ENCODE measurements at places on chromosomes 16 and 17.
A peak's percentile ranks its signal among the peaks of the same experiment; 100 is the strongest.

- no peak for DNase-seq
Observed at GRCh38 chr17:10278218-10278617, 79.8 kb upstream of the GAS7 start.

DNA sequence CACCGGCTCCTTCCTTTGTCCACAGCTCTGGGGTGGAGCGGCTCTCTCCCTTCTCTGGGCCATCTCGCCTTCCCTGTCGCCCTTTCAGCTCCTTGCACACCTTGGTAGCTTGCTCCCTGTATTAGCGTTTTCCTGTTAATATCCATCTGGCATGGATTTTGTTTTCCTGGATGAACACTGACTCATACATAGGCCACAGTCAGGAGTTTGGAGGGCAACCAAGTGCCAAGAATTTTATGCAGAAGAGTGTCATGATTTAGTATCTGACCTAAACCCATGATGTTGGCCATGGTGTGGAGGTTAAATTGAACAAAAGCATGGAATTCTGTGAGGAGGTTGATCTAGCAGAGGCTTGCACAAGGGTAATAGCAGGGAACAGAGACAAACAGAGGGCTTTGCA is 180.9 kb downstream of the AIPL1 start:
- no peak for DNase-seq

DNA sequence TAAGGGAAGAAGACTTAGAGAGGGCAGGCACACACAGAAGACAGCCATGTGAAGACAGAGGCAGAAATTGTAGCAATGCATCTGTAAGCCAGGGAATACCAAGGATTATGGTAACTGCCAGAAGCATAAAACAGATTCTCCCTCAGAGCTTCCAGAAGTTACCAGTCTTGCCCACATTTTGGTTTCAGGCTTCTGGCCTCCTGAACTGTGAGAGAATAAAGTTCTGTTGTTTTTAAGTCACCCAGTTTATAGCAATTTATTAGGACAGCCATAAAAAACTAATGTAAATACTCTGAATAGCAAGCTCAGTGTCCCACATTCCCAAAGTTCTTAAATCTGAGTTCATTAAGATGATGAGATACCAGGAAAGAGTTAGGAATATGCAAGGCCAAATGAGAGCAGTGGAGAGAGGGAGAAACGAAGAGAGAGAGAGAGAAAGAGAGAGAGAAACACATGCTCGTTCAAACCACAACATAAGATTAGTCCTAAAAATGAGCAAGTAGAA is 123.4 kb downstream of the HS3ST3A1 start:
- no peak for DNase-seq

- no peak for DNase-seq
Observed at GRCh38 chr16:24071666-24072360, 184.3 kb upstream of the CACNG3 start.

GRCh38 chr17:63438092-63439051 is 7.7 kb downstream of the CYB561 start:
- no peak for DNase-seq

DNA sequence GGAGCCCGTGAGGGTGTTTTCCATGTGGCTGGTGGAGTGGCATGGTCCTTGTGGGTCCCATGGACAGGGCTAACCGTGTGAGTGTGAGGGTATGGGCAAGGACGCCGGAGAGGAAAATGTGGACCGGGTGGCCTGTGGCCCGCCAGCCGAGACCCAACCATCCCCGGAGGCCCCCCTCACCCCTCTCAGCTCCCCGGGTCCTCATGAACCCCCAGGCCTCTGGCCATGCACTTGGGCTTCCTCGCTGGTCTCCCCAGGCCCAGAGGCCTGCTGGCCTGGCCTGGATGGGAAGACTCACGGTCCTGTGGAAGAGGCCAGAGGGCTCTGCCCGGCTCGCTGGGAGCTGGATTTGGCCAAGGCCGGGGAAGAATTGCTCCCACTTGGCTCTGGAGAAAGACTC is 13.1 kb downstream of the RAP1GAP2 start:
- no peak for DNase-seq

DNA sequence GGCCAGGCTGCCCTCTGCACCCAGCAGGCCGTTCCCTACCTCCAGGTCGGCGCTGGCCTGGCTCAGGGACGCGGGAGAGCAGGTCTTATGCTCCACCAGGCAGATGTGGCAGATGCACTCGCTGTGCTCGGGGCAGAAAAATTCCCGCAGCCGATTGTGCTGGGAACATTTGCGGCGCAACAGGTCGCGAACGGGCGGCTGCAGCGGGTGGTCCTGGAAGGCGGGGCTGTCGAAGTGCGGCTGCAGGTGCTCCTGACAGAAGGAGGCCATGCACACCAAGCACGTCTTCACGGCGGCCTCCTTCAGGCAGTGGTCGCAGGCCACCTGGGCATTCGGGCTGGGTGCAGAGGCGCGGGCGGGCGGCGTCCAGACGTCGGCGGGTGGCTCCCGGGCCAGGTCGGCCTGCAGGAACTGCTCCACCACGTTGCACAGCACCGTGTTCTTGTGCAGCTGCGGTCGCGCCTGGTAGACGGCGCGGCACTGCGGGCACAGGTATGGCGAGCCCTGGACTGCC is 439 bp downstream of the TRIM25 start:
- DNase-seq = no peak

DNA sequence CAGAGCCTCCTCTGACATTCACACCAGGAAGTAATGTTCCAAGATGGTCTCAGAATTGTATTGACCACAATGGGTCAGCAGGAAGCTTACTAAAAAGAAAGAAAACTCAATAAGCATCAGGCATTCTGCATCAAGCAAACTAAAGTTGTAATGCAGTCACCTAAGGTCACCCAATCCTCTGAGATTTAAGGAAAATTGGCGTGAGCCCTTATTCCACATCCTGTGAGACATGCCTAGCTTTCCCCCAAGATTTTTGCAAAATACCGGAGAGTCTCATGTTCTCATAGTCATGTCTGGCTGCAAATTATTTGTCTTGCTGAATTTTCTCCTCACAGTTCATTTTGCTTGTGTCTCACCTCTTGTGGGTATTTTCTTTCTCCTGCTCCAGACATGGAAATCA is 417.1 kb upstream of the SOX9 start:
- no peak for DNase-seq

DNA sequence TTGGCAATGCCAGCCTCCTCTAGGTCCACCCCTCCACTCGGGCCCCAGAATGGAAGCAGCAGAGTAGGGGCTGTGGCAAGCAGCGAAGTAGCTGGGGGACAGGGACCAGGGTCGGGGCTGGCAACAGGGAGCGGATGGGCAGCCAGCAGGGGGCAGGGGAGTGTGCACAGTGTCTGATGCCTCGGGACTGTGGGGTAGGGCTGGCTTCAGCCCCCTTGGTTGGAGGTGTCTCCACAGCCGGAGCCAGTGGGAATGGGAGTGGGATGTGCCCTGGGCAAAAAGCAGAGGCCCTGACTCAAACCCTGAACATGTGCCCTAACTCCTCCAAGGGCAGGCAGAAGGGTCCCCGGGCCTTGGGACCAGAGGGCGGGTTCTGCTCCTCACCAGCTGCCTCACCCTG is 18.5 kb upstream of the ARHGAP27 start:
- DNase-seq = no peak

DNA sequence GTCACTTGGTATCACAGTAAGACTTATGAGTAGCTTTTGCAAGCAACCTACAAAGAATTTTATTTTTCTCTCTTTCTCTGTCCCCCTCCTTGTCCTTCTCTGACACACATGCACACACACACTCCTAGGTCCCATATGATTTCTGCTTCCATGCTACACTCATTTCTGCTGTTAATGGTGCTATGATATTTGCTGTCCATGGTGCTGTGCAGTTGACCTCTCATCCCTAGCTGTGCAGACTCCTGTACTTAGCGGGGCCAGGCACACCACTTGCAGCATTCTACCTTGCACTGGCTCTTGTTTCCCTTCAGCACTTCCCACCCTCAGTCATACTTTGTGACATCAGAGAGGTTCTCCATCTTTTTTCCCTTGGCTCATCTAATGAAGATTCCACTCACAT is 158.9 kb upstream of the CNTNAP4 start:
- no peak for DNase-seq

- no peak for DNase-seq
Observed at GRCh38 chr16:48517493-48517892, 92.5 kb downstream of the N4BP1 start.

GRCh38 chr16:3187798-3188674 is at the start of gene OR1F1:
OR1F1 (plus strand) TSS chr16:3188204.
- peak; percentile 81 for DNase-seq

DNA sequence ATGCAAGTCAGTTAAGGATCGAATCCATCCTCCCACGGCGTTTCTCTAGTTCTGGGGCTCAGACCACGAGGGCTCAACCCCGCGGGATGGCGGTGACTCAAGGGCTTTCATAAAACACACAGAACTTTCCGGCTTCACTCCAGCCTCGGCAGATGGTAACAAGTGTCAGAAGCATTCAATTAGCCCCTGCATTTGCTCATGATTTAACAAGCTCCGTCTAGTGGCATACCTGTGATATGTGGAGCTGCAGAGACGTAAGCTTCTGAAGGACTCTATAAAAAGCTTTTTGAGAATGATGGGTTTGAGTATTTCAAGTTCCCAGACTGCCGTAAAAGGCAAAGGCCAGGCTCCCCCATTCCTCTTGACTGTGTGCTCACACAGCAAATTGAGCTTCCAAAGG is 91.3 kb upstream of the SEC14L1 start:
- no peak for DNase-seq

DNA sequence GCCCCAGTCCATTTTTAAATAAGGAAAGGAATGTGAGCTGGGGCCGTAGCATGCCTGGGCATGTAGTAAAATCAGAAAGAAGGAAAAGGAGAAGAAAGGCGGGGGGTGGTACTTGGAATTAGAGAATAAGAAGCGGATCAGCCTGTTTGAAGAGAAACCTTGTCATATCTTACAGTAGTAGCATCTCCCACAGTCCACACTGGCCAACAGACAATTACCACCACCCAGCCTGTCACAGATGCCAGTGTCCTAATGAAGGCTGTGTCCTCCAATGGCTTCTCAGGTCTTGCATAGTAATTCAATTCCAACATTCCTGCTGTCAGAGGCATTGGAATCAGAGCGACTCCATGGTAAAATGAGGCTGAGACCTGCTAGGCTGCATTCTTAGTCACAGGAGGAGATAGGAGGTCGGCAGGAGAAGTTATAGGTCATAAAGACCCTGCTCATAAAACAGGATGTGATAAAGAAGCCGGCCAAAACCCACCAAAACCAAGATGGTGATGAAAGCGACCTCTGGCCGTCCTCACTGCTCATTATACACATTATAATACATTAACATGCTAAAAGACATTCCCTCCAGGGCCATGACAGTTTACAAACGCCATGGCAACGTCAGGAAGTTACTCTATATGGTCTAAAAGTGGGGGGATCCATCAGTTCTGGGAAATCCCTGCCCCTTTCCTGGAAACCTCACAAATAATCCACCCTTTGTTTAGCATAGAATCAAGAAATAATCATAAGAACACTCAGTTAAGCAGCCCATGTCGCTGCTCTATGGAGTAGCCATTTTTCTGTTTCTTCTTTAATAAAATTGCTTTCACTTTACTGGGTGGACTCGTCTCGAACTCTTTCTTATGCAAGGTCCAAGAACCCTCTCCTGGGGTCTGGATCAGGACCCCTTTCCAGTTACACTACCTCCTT is 9.6 kb upstream of the AKAP10 start:
- DNase-seq = no peak

- DNase-seq = no peak
Observed at GRCh38 chr16:20931066-20931600, 30.6 kb downstream of the LYRM1 start.

DNA sequence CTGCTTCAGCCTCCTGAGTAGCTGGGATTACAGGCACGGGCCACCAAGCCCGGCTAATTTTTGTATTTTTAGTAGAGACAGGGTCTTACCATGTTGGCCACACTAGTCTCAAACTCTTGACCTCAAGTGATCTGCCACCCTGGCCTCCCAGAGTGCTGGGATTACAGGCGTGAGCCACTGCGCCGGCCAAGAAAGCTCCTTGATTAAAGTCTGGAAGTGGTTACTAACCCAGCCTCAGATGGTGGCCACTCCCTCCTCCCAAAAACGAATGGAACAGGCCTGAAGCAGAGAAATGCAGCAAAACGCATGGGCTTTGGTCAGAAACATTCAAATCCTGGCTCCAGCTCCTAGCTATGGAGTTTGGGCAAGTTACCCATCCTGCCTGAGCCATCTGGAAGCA is 11.3 kb downstream of the FKBP10 start:
- no peak for DNase-seq

- no peak for DNase-seq
Observed at GRCh38 chr16:20830372-20830771, 24.0 kb downstream of the REXO5 start.

DNA sequence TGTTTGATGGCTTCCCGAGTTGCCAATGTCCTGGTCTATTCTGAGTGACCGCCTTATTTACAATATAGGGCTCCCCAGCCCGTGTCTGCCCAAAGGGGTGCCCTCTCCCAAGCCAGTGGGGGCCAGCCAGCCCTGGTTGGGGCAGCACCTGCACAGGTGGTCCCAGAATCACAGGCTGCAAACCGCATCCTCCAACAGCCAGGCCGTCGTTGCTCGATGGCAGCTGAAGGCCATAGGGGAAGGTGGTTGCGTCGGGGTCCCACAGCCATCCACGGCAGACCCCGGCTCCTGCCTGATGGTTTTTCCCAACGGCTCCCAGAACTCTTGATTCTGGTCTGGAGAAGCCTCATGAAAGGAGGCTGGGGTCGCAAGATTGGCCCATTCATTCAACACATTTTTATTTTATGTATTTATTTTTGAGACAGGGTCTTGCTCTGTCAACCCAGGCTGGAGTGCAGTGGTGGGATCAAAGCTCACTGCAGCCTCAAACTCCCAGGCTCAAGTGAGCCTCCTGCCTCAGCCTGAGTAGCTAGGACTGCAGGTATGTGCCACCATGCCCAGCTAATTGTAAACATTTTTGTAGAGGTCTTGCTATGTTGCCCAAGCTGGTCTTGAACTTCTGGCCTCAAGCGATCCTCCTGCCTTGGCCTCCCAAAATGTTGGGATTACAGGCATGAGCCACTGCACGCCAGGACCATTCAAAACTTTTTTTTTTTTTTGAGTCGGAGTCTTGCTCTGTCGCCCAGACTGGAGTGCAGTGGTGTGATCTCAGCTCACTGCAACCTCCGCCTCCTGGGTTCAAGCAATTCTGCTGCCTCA is 79.0 kb upstream of the TOB1 start:
- DNase-seq = no peak
